ENCODE measurements at places on chromosomes 13 and 19.

DNA sequence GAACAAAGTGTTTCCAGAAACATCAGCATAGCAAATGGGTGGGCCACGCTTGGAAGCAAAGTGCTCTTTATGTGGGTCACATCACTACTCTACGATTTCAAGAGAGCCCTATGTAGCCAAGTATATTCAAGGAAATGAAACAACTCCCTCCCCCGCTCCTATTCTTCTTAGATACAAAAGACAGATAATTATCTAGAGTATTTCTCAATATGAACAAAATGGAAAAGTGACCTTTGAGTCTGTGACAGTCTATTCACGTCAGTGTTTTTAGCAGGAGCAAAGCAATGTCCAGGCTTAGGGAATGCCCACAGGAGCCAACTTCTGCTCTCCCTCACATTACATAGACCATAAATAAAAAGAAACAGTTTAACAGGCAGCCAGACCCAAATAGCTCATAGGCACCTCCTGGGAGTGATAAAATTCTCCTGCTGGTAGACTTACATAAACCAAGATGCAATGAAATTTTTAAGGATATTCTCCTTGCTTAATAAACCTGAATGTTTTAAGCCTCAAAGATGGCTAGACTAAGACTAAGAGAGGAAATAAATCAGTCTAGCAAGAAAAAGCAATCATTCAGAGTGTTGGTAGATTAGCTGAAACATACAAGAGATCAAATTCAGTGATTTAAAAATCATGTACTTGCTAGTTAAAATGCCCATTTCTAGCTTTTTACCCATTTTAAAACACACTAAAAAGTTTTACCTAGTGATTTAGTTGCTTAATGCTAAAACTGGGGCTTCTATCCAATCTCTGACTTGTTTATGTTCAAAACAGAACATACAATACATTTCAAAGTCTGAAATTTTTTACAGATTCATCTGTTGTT lies 182.8 kb downstream of the RGCC start:
- DNase-seq, result no peak

GRCh38 chr19:40632311-40633036 lies 31.3 kb downstream of the LTBP4 start:
- no peak for DNase-seq

- DNase-seq, result peak; percentile 75
Measured at GRCh38 chr19:35977446-35978222, 17.4 kb upstream of the SDHAF1 start.

DNA sequence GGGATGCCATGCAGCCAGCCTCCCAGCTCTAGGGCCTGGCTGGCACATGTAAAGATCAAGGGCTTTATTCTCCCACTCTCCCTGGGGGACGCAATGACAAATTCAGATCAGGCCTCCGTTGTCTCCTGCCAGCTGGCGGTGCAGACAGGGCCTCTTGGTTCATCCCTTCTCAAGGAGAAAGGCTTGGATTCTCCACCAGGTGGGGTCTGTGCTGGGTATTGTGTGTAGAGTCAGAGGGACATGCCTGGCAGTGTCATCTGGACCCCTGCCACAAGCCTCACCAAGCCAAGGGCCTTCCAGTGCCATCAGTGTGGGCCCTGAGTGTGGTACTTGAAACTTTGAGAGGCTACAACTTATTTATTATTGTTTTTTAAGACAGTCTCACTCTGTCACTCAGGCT lies 8.4 kb upstream of the PTPRS start:
- peak; percentile 33 for DNase-seq

DNA sequence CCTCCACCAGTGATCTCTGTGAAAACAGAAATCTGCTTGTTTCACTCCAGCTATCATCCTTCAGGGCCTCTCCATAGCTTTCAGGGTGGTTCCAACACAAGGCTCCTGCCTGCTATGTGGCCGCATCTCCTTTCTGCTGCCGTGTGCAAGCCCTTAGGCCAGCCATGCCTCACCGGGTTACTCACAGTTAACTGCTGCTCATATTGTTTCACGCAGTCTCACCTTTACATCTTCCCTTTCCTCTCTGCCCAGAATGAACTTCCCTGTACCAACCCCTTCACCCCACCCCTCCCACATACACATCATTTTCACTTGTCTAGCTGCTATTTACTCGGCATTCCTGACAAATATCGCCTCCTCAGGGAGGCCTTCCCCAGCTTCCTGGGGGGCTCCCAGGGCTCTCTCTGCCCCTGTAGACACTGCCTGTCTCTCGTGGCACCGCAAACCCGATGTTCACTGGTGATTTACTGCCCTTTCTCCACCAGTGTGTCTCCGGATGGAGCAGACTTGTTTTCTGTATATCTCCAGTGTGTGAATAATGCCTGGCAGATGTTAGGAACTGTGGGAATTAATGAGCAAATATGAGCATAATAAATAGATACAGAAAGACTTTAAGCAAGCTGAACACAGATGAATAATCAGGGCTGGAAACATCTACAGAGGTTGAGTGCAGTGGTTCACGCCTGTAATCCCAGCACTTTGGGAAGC lies 39.3 kb upstream of the GPR183 start:
- no peak for DNase-seq

GRCh38 chr19:29860492-29860891 lies 48.7 kb downstream of the CCNE1 start:
- no peak for DNase-seq

DNA sequence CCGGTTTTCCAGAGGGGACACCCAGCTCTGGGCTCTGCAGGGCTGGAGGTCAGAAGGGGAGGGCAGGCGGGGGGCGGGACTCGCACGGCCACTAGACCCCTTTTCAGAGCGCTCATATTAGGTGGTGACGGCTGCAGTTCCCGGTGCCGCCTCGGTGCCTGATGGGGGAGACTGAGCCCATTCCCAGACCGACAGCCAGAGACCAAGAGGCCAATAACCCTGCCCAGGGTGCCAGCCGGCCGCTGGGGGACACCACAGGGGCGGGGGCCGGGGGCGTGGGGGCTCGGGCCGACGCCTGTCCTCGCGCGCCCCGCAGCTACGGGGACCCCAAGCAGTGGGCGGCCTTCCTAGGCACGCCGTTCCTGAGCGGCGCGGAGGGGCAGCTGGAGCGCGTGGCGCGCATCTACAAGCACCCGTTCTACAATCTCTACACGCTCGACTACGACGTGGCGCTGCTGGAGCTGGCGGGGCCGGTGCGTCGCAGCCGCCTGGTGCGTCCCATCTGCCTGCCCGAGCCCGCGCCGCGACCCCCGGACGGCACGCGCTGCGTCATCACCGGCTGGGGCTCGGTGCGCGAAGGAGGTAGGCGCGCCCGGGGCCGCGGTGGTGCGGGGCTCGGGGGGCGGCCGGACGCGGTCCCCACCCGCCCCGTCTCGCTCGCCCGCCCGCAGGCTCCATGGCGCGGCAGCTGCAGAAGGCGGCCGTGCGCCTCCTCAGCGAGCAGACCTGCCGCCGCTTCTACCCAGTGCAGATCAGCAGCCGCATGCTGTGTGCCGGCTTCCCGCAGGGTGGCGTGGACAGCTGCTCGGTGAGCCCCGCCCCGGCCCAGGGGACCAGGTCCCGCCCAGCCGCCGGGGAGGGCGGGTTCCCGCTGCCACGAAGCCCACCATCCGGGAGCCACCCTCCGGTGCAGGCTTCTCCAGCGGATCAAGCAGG lies 2.4 kb downstream of the TIMM13 start:
- no peak for DNase-seq
